SHP77 treated with DMSO at 0.1 percent for 48 hours (cell line): ENCODE measurements at places on chromosomes 2 and 18.

GRCh38 chr2:235749771-235750160, 255.9 kb downstream of the AGAP1 start:
- DNase-seq = no peak

GRCh38 chr18:10490401-10491165, 35.2 kb upstream of the NAPG start:
- peak; percentile 44 for DNase-seq

- no peak for DNase-seq
Observed at GRCh38 chr2:64862623-64863022, 126.6 kb upstream of the SLC1A4 start.

GRCh38 chr2:52107124-52107523, 1075.2 kb upstream of the NRXN1 start:
- DNase-seq = no peak

DNA sequence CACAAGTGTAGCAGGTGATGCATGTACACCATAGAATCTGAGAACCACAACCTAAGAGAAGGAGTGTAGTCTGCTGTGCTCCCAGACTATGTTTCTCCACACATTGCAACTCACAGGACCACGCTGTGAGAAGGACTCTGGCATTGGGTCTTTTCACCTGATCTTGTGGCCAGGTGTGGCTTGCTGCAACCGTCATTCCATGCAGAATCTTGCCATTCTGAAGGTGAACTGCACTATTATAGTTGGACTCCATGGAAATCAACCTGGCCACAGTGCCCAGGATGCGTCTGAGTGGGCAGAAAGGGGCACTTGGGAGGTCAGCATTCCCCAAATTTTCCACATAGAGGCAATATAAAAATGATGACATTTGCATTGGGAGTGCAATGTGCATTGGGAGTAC, 122.2 kb downstream of the CAPN13 start:
- no peak for DNase-seq

DNA sequence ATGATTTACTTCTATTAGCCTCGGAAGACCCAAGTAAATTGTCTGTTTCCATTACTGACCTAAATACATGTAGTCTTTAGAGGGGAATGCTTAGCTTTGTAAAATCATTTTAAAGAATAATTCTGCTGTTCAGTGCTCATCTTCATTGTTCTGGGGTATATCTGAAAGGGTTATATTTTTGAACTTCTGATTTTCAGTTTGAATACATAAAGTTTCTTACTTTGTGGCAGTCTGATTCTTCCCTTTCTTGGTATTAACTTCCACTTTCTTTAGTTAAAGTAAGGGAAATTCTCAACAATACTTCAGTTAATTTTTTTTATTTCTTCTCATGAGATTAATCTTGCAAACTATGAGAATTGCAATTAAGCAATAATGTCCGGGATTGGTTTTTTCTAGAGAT, 148.4 kb downstream of the DOCK10 start:
- DNase-seq = no peak

DNA sequence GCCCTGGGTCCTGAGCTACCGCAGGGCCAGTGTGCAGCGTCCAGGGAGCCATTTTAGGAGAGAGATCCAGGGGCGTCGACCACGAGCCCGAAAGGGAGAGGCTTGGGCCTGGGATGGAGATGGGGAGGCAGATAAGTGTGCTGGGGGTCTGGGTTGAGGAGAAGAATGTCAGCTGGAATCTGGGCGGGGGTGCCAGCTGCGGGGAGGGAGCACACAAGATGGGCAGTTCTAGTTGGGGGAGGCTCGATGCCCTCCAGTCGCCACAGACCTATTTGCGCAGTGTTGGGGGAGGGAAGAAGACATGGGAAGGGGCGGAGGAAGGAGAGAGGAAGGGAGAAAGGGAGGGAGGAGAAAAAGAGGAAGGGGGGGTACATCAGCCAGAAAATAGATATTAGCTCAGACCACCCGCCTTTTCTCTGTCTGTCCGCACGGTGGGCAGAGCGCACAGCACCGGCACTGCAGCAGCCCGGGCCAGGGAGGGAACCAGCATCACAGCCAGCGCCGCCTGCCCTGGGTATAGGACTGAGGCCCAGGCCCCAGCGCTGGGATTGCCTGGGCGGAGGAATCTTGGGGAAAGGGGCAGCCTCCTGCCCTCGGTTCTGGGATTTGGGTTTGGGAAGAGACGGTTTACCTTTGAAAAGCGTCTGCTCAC, 1.9 kb upstream of the HOXD11 start:
- no peak for DNase-seq

- no peak for DNase-seq
Observed at GRCh38 chr2:164651361-164651760, 30.1 kb upstream of the GRB14 start.

DNA sequence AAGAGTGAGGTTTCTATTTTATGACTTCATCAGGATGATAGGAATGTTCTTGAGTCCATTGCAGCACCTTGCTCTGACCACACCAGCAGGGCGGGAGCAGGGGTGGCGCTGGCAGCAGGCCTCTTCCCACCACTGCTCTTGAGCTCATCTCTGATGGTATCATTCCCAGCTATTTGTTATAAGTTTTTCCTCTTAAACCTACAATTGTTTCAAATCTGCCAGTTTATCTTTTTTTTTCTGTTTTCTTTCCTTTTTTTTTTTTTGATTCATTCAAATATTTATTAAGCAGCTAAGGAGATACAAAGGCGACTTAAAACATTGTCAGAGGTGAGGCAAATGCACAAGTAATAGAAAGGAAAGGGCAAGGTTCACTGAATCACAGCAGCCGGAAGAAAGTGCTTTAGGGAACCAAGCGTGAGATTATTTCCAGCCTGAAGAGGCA, 28.7 kb downstream of the NIFK start:
- no peak for DNase-seq

DNA sequence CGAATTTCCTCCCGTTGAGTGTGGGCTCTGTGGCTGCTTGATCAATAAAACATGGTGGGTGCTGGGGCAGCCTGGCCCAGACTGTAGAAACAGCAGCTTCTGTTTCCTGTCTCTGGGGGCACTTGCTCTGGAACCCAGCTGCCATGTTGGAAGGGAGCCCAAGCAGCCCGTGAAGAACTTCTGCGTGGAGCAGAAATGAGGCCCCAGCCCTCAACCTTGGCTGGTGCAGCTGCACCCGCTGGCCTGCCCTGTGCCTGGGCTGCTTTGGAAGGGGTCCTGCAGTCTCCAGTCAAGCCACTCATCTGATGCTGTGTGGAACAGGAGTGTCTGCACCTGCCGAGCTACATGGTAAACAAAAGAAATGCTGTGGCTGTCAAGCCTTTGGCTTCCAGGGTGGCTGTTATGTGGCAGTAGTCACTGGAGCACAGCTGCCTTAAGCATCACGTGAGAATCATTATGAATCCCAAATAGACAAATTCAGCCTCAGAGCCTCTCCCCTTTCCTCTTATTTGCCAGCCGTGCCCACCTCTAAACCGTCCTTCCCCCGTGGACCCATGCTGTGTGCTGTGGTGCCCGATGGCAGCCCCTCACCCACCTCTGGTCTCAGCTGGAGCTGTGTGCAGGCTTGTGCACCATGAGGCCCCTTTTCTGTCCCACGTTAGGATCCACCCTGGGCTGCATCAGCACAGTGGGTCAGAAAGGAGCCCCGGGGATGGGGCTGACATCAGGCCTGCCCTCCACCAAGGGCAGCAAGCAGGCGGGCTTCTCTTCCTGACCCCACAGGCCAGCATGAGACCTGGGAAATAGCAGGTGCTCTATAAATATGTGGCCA, 134.0 kb upstream of the HDAC4 start:
- DNase-seq = peak; percentile 95

DNA sequence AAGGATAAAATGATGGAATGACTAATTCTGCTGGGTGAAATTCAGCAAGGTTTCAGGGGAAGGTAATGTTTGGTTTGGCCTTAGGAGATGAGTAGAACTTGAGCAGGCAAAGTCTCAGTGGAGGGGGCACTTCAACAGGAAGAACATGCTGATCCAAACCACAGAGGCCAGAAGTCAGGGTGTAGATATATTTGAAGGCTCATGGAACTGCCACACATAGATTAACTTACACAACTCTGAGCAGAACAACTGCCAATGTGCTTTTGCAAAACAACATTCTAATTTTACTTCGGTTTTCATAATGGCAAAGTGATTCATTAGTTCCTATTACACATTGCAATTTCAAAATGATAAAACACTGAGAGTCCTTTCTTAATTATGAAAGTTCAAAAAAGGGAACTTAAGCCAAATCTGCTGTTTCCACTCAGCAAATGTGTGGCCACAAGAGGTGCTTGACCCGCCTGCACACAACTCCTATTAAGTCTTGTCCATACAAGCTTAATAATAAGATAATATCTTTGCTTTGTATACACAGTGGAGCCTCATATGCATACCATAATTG, 284.8 kb downstream of the MREG start:
- DNase-seq = no peak

DNA sequence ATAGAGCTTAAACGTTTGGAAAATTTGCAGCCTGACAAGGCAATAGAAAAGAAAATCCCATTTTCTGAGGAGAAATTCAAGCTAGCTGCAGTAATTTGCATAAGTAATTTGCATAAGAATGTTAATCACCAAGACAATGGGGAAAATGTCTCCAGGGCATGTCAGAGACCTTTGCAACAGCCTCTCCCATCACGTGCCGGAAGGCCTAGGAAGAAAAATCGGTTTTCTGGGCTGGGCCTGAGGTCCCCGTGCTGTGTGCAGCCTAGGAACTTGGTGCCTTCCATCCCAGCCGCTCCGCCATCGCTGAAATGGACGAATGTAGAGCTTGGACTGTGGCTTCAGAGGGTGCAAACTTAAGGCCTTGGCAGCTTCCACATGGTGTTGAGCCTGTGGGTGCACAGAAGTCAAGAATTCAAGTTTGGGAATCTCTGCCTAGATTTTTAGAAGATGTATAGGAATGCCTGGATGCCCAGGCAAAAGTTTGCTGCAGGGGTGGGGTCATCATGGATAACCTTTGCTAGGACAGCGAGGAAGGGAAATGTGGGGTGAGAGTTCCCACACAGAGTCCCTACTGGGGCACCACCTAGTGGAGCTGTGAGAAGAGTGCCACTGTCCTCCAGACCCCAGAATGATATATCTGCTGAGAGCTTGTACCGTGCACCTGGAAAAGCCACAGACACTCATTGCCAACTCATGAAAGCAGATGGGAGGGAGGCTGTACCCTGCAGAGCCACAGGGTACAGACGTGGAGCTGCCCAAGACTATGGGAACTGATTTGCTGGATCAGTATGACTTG, 164.6 kb downstream of the GULP1 start:
- DNase-seq = no peak

DNA sequence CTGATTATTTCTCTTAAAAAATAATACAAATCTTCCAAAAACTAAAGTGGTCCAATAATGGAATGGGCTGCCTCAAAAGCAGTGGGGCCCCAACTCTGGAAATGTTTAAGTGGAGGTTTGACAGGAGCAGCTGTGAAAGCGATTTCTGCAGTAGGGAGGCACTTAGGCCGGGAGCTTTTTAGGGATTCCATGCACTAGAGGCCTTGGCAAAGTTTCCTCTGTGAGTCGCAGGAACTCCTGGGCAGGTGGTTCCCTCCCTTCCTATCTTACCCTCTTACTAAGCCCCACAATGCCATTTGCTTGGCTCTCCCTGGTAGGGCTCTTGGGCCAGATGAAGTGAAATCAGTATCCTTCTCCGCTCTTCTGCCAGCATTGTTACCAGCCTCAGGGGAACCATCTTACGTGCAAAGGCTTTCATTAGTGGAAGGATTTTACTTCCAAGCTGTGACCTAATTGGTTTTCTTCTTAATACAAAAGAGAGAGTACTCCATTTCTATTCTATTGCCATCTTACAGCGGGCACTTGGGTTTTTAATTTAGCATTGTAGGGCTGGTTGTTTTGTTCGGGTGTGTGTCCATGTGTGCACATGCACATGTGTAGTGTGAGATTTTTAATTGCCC, 34.3 kb upstream of the C18orf32 start:
- DNase-seq = no peak
